WTC11 (cell line): ENCODE measurements at places on chromosomes 3 and 15.

DNA sequence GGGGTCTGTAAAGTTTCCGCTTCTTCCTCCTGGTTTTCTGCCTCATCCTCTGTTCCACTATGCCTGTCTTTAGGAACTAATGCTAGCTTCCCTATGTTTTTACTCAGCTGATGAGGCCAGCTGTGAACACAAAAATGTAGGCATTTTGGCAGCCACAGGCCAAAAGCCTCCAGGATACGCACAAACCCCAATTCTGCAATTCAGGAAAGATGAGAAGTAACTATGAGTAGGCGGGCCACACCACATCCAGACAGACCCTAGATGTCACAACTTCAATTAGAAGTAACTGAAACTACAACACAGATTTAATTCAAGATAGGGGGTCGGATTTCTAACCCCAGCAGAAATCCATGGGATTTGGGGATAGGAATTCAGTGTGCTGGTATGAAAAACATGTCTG is 11.9 kb downstream of the CA12 start:
- peaks cover 22% of the 10 kb centered on the region for H3K4me1 ChIP-seq
- no peak for DNase-seq
- H3K36me3 ChIP-seq = no peaks in the 10 kb centered on the region
- H3K4me3 ChIP-seq = no peak overlapping the region
- 0 out of 2 replicates have a peak, but pooled peaks cover 1% of the 10 kb centered on the region for H3K27me3 ChIP-seq

- no peaks in the 10 kb centered on the region for H3K27me3 ChIP-seq
- no peaks in the 10 kb centered on the region for H3K36me3 ChIP-seq
- no peak overlapping the region for H3K27ac ChIP-seq
- peaks cover 24% of the 10 kb centered on the region for H3K4me1 ChIP-seq
- no peak for DNase-seq
Observed at GRCh38 chr3:184769382-184770170, 42.4 kb upstream of the VPS8 start.

GRCh38 chr3:161946443-161946960 is 449.9 kb downstream of the OTOL1 start:
- H3K27me3 ChIP-seq = no peaks in the 10 kb centered on the region
- H3K4me3 ChIP-seq = no peak overlapping the region
- no peaks in the 10 kb centered on the region for H3K4me1 ChIP-seq
- H3K36me3 ChIP-seq = peaks cover 6% of the 10 kb centered on the region; the same call in 1 of the 2 replicates

- H3K4me1 ChIP-seq = peaks cover 3% of the 10 kb centered on the region; the same call in 1 of the 2 replicates
- H3K36me3 ChIP-seq = no peaks in the 10 kb centered on the region
- H3K4me3 ChIP-seq = no peak overlapping the region
- no peak overlapping the region; the same call in 1 of the 2 replicates for H3K27ac ChIP-seq
Observed at GRCh38 chr3:158160958-158161357, 51.1 kb downstream of the RSRC1 start.

DNA sequence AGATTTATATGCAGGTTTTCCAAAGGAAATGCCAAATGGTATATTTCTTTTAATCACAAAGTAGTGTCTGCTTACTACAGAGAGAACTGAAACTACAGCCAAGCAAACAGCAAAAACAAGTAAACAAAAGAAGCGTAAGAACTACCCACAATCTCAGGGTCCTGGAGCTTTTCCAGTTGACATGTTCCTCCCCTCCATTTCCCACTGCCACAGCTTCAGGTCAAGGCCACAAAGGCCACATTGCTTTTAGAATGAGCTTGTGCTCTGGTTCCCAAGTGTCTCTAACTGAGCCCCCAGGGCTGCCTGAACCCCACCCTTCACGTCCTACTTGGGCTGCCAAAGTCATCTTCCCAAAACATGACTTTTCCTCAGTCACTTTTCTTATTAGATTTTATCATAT is 24.1 kb downstream of the CTDSPL start:
- H3K36me3 ChIP-seq = no peaks in the 10 kb centered on the region
- no peak for DNase-seq
- H3K4me3 ChIP-seq = no peak overlapping the region
- H3K4me1 ChIP-seq = peaks cover 25% of the 10 kb centered on the region

DNA sequence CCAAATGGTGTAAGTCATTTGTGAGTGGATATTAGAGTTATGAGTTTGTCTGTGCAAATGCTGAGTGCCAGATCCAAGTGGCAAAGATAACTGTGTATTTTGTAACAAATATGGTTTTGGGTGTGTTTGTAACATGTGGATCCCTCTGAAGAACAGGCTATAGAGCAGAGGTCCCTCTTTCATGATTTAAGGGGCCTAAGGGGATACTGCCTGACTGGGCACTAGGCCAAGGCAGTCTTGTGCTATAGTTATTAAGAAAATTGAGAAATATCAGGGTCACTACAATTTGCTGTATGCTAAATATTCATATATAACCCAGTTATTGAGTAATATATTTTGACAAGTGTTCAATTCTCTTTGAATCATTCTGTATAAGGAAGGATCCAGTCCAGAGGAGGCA is 555.6 kb upstream of the RGMA start:
- no peak overlapping the region for H3K4me3 ChIP-seq
- H3K4me1 ChIP-seq = peaks cover 2% of the 10 kb centered on the region; the same call in 1 of the 2 replicates
- no peak overlapping the region for H3K27ac ChIP-seq
- H3K27me3 ChIP-seq = no peaks in the 10 kb centered on the region
- no peak for DNase-seq

DNA sequence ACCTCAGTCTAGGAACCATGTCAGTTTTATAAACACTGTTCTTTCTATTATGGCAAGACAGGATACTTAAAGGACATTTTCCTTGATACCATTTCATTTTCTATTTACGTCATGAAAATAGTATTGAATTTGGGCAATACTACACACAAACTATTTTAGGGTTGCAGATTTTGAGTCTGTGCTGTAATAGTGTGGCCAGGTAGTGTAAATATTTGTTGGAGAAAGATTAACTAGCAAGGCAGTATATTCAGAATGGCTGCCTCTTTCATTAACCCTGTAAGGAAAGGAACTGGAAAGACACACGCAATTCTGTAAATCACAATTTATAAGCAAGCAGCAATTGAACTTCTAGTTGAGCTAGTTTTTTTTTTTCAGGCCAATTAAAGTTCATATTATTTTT is 2.0 kb downstream of the CTXND1 start:
- H3K27ac ChIP-seq = no peak overlapping the region
- H3K4me1 ChIP-seq = peaks cover 4% of the 10 kb centered on the region
- H3K4me3 ChIP-seq = no peak overlapping the region
- H3K27me3 ChIP-seq = peaks cover 55% of the 10 kb centered on the region

DNA sequence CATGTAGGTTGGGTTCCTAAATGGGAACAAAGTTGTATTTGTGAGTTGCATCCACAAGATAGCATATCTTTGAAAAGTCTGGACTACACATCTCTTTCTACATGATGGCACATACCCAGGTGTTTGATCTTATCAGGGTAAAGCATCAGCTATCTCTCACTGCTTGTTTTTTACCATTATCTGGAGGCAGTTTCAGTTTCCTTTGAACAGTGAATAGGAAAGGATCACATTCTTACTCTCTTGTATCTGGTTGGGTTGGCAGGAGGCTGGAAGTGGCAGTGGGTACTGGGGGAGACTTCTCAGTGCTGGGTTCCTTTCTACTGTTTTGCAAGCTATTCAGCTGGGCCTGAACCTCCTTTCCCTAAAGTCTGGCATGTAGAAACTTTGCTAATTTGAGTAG is 4.1 kb downstream of the CEMIP start:
- H3K4me3 ChIP-seq = no peak overlapping the region
- H3K27ac ChIP-seq = no peak overlapping the region
- peaks cover 11% of the 10 kb centered on the region for H3K4me1 ChIP-seq
- no peak for DNase-seq
- H3K36me3 ChIP-seq = no peaks in the 10 kb centered on the region

DNA sequence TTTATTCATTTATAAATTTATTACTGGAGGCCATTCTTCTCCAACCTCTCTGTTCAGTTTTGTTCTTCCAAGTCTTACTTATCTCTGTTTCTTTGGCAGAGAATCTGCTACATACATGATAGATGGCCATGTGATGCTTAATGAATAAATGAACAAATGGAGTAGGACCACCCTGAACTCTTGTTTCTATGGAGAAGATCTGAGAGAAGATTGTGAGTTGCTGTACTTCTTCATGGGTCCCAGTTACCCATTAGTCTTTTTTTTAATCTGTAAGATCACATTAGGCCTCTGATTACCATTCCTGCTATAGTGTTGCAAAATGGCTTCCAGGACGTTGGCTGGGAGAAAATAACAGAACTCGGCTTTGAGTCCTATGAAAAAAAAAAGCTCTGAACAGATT is 191.9 kb upstream of the SYNPR start:
- peaks cover 10% of the 10 kb centered on the region for H3K36me3 ChIP-seq
- DNase-seq = no peak
- H3K4me1 ChIP-seq = peaks cover 29% of the 10 kb centered on the region
- H3K27me3 ChIP-seq = no peaks in the 10 kb centered on the region; the same call in 1 of the 2 replicates
- H3K4me3 ChIP-seq = no peak overlapping the region
- no peak overlapping the region for H3K27ac ChIP-seq

GRCh38 chr15:48974882-48975281 is 11.2 kb upstream of the SHC4 start:
- no peak for DNase-seq
- H3K4me1 ChIP-seq = peaks cover 18% of the 10 kb centered on the region
- H3K36me3 ChIP-seq = no peaks in the 10 kb centered on the region

DNA sequence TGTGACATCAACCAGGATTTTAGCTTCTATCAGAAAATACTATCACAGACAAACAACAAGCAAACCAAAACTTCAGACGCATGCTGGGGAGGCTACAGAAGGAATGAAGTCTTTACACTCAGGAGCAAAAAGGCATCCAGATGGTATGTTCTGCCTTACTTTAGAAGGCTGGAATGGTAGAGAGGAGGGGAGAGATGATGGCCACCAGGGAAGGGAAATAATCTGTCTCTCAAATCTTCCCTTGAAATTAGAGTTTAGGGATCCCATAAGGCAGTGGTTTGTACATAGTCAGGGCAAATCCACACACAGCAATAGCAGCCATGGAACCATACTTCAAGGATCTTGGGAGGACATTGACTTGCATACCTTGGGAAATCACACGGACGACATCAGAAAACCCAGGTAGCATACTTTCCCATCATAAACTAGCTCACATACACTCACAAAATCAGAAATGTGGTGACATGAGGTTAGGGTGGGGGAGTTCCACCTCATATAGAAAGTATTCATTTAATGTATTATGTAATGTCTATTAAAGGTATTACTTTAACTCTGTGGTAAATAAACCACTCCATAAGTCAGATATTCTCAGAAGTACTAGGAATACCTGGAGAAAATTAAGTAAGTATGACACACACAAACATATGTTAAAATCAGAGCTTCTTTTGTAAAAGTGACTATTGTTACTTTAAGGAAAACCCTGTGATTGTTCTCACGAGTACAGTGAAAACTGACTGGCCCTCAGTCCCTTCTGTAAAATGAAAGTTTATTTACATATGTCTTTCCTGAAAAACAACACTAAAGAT is 9.4 kb downstream of the BTLA start:
- H3K27ac ChIP-seq = no peak overlapping the region; the same call in 1 of the 2 replicates
- H3K27me3 ChIP-seq = no peaks in the 10 kb centered on the region; the same call in 1 of the 2 replicates
- no peak for DNase-seq
- no peak overlapping the region for H3K4me3 ChIP-seq
- H3K36me3 ChIP-seq = peaks cover 5% of the 10 kb centered on the region; the same call in 1 of the 2 replicates
- no peaks in the 10 kb centered on the region for H3K4me1 ChIP-seq

DNA sequence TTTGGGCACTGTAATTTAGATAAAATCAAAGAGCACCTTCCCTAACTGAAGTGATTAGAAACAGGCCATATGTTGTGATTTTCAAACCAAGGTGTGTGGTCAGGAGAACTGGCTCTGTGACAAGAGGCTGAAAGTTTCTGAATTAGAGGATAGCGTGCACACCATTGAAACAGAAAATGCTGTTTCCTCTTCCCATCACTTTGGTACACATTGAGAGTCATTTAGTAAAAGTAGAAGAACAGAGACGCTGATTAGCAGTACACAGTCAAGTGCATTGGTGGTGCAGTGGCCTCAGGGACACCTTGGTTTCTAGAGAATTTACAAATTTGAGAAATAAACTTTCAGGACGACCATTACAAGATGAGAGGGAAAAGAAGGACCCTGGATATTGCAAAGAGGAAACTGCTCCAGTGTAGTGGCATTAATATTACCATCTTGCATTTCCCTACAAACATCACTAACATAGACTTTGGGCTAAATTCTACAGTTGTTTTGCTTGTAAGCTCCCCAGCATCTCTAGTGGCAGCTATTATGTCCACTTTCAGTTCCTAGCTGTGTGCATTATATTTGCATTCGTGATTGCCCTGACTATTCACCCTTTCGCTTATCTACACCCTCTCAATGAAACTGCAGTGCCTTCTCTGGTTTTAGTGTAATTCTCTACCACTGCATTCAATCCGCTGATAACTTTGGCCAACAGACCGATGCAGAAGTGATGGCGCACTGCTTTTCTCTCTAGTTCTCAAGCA is 728.1 kb upstream of the GRM7 start:
- H3K4me3 ChIP-seq = no peak overlapping the region
- no peaks in the 10 kb centered on the region for H3K4me1 ChIP-seq
- DNase-seq = no peak
- H3K27me3 ChIP-seq = no peaks in the 10 kb centered on the region
- peaks cover 21% of the 10 kb centered on the region for H3K36me3 ChIP-seq

DNA sequence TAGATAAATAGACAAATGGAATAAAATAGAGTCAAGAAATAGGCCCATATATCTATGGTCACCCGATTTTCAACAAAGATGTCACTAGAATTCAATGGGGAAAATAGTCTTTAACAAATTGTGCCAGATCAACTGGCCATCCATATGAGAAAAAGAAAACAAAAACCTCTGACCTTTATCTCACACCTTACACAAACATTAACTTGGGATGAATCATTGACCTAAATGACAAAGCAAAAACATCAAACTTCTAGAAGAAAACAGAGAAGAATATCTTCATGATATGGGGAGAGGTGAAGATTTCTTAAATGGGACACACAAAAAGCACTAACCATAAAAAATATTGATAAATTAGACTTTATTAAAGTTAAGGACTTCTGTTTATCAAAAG is 31.9 kb downstream of the ITGA11 start:
- no peak overlapping the region for H3K4me3 ChIP-seq
- no peaks in the 10 kb centered on the region; the same call in 1 of the 2 replicates for H3K27me3 ChIP-seq
- no peak for DNase-seq
- H3K4me1 ChIP-seq = no peaks in the 10 kb centered on the region

DNA sequence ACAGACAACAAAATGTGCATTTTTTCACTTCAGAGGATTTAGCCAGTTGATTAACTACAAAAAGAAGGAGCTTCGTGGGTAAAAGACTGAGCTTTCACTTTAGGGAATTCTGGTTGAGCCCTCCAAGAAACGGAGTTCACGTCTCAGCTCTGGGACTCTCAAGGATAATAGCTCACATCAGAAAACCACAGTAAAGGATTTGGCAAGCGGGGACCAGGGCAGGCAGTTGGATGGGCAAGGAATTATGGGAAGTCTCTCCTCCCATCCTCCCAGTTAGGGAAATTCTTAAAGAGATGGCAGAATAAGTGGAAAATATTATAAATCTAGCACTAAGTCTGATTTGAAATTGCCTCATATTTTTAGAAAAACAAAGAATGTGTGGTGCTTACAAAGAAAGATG is 188.3 kb upstream of the EOMES start:
- no peak overlapping the region for H3K4me3 ChIP-seq
- no peak overlapping the region for H3K27ac ChIP-seq
- no peaks in the 10 kb centered on the region for H3K27me3 ChIP-seq
- peaks cover 20% of the 10 kb centered on the region for H3K4me1 ChIP-seq
- no peaks in the 10 kb centered on the region for H3K36me3 ChIP-seq

- H3K27me3 ChIP-seq = no peaks in the 10 kb centered on the region
- H3K4me1 ChIP-seq = peaks cover 3% of the 10 kb centered on the region; the same call in 1 of the 2 replicates
- H3K27ac ChIP-seq = no peak overlapping the region
- H3K4me3 ChIP-seq = no peak overlapping the region
- peaks cover 19% of the 10 kb centered on the region for H3K36me3 ChIP-seq
Observed at GRCh38 chr15:88476635-88477060, 9.1 kb downstream of the MRPS11 start.

- peaks cover 3% of the 10 kb centered on the region; the same call in 1 of the 2 replicates for H3K36me3 ChIP-seq
- H3K27ac ChIP-seq = no peak overlapping the region
- peaks cover 3% of the 10 kb centered on the region for H3K4me1 ChIP-seq
- no peak overlapping the region for H3K4me3 ChIP-seq
- H3K27me3 ChIP-seq = no peaks in the 10 kb centered on the region
Observed at GRCh38 chr3:7964899-7965298, 536.7 kb upstream of the LMCD1 start.
